ENCODE measurements at places on chromosomes 3 and 15.

GRCh38 chr3:37041546-37042195 lies 48.4 kb downstream of the MLH1 start:
- no peak for DNase-seq

DNA sequence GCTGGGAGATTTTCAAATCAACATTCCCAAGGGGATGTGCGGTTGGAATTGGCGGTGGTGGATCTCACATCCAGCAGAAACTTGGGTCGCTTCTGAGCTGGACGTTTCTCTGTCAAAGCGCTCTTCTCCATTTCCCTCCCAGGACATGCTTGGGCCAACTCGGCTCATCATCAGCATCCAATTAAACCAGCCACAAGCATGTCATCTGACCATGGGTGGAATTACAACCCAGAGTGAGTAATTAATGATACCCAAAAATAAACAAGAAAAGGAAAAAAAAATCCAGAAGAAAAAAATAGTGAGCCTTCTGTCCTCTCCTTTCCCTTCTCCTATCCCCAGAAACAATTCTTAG lies 111.2 kb downstream of the XXYLT1 start:
- DNase-seq: no peak

- DNase-seq: peak; percentile 78
These were observed 28.1 kb downstream of the NR1I2 start for GRCh38 chr3:119810018-119810435.

DNA sequence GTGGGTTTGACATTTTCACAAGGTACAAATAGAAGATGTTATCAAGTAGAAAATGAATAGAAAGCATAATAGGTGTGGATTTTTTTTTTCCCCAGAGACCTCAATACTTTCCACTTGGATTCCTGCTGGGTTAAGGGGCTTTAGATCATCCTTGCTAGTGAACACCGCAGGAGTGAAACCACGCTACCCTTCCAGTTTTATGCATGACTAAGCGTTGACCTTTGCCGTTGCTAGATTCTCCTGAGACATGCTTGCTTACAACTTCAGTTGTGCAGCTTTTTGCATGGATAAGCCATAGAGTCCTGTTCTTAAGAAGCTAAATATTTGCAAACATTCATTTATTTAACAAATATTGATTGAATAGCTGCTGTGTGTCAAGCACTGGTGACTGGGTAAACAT lies 299.7 kb upstream of the LMCD1 start:
- no peak for DNase-seq

DNA sequence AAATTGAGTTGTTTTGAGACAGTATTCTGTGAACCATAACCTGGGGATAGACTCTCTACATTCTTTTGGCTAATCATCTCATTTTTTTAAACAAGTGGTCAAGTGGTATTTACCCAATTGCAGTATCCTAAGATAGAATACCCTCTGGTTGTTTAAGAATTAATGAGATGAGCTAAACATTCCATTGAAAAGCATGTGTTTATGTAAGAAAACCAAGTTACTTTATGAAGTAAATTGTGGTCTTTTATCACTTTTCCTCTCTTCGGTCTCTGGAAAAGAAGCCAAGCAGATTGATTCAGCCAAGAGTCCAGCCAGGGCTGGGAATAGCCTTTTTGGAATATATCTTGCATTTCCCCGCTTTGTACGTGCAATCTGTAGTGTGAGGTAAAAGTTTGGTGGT lies 185.7 kb upstream of the TOPAZ1 start:
- DNase-seq: no peak

DNA sequence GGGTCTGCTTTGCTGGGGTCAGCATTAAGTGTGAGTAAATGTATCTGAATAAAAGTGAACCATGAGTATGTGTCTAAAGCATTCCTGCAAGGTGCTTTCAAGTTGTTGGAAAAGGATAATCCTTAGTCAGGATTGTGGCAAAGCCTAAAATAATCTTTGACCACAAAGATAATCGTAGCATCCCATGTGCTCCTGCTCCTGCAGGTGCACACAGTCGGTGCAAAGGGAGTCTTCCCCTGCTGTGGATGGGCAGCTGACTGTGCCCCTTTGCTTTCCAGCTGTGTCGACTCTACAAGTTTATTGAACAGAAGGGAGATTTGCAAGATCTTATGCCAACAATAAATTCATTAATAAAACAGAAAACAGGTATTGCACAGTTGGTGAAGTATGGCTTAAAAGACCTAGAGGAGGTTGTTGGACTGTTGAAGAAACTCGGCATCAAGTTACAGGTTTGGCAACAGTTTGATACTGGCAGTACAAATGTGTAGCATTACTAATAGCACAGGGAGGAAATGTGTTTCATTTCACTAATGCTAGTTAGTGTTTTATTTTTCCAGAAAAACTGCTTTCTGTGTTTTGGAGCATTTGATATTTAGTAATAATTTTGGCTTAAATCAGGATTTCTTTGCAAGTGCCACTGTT lies 22.6 kb downstream of the SRP14 start:
- DNase-seq: no peak

DNA sequence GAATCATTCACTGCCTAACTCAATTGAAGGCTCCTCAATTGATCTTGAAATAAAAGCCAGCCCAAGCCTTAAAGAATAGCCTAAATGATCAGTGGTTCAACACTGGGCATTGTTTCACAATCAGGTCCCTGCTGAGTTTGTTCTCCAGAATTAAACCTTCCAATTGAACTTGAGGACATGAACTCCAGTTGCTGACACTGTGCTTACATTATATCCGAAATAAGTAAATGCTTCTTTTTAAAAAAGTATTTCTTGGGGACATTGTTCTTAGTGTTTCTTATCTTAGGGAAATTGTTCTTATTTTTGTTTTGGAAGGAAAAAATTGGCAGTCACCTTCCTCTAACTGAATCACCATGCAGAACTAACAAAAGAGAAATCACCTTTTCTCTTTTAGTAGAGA lies 450.2 kb downstream of the RBMS3 start:
- no peak for DNase-seq

DNA sequence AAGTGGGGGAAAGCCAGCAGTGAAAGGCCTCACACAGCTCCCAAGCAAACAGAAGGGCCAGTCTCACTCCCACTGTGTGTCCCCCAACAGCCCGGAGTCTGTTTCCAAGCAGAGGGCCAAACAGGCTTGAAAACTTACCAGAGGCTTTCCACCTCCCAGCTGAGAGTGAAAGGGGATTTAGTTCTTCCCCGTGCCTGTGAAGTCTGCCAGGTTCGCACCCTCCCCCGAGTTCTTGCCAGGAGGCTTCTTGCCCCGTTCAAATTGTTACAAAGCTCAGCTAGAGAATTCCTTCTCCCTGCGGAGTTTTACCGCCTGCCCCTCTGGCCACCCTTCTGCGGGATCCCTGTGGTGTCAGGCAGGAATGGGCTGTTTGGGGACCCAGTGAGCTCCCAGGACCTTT lies 68.0 kb upstream of the WNT7A start:
- DNase-seq: no peak

Measured in hematopoietic multipotent progenitor cell treated with erythropoietin and hydrocortisone succinate and interleukin-3 and kit ligand, for 4 days (in vitro differentiated cells).